ENCODE measurements at places on chromosomes 6 and 20.

GRCh38 chr6:20717743-20718142, 183.5 kb downstream of the CDKAL1 start:
- DNase-seq: no peak

GRCh38 chr6:112717401-112717800, 370.3 kb downstream of the RFPL4B start:
- no peak for DNase-seq

DNA sequence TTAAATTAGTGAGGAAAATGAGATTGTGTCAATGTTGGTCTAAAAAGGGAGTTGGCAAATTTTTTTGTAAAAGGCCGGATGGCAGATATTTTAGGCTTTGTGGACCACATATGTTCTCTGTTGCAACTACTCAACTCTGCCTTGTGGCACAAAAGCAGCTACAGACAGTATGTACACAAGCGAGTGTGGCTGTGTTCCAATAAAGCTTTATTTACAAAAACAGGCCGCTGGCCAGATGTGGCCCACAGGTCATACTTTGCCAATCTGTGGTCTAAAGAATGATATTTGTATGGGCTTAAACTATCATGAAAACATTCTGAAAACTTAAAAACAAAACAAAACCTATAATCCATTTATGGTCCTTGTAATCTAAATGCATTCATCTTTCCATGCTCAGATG, 228.3 kb downstream of the CLIC5 start:
- no peak for DNase-seq

- no peak for DNase-seq
Observed at GRCh38 chr6:40762981-40763380, 175.8 kb upstream of the LRFN2 start.

GRCh38 chr6:45728674-45729073, 287.0 kb downstream of the CLIC5 start:
- no peak for DNase-seq

DNA sequence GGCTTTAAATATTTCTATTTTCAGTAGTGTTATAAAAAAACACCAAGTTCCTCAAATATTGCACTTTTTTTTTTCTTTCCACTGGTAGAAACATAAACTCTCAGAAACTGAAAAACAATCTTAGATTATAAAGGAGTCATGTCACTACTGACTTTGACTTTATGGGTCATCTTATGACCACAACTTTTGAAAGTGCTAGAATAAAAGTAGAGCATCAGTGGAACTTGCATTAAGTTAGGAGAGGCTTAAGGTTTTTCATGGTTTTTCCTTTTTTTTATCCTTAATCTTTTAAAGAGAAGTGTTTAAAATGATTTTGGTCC, 56.6 kb upstream of the SUPT3H start:
- no peak for DNase-seq

DNA sequence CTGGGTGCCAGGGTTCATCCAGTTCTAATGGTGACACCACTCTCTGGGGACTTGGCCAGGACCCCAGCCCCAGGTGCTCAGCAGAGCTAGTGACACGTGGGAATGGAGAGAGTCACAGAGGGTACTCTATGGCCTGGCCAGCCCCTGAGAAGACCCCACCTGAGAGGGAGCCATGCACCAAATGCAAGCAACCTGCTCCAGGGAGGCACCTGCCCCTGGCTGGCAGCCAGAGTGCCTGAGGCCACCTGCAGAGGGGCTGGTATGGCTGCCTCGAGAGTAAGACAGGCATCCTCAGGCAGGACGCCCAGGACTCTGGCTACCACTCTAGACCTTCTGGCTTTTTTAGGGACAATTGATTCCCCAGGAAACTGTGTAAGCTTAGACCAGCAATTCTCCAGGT, 38.6 kb upstream of the CST7 start:
- no peak for DNase-seq

DNA sequence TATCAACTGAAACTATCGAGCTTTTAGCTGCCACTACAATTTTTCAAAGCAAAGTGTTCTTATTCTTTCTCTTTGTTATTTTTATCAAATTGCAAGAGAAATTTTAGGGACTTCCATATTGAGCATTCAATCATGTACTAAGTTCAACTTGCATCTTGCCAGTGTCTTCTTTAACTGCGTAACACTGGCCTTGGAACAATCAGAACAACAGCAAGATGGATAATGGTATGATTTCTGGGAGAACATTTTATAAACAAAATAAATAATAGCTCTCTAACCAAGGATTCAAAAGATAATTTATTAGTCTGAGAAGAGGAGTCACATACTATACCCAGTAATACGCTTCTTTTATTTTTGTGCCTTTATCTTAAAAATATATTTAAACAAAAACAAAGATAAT, 168.0 kb downstream of the ISM1 start:
- DNase-seq: no peak

- no peak for DNase-seq
Observed at GRCh38 chr6:6851059-6851948, 256.5 kb upstream of the RREB1 start.

GRCh38 chr20:57389695-57390603, 1.2 kb upstream of the RBM38 start:
- no peak for DNase-seq

DNA sequence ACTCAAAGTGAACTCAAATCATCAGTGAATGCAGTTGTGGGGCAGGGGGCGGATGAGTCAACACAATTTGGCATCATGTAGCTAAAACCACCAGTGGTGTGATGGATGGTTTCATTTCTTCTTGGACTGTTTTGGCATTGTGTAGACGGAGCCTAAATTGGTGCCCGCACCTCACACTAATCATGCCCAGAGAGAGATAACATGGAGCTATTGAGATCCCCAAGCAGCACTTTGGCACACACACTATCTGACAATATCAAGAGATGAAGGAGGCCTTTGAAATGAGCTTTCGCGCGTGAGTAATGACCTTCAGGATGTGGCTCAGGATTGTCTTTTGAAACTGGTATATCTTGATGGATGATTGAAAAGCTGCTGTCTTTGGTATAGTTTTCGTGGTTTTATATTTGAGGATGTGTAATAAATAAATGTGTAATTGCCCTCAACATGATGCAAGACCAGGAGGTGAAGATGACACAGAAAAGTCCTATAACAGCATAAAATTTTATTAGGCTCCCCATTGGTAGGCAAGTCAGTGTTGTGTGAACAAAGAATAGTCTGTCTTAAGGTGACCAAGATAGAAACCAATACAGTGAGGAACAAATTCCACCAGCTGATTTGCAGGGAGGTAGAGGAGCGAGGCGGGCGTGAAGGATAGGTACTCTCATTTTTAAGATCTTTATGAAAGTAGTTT, 174.2 kb downstream of the TSHZ2 start:
- no peak for DNase-seq

DNA sequence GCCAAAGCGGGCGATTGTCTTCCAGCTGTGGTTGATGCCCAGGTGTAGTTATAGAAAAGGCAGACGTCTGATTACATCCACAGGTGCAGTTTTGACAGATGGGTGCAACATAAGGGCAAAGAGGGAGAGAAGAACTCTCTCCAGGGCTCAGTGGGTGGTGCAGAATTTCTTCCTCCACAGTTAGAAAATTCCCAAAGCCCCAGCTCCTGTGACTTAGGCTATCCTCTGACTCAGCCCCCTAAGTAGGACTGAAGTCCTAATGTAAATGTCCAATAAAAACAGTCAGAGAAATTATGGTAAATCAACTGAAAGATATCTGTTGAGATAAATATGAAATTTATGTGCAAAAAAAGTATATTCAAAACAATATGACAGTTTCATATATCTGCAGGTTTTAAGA, 31.4 kb downstream of the LYRM4 start:
- DNase-seq: no peak

All from activated CD8-positive, alpha-beta memory T cell treated with anti-CD3 and anti-CD28 coated beads for 48 hours (primary cell).